ENCODE measurements at places on chromosomes 6 and 20. TPM values are rescaled to one million over a fixed set of nuclear protein-coding genes. Genes with fewer than 3 reads are reported as not detected.

The TRDN gene
- total RNA-seq: not detected

The ZNF512B gene
- 10.5 TPM for total RNA-seq

The GJA1 gene
- total RNA-seq: 83.6 TPM

The OPRM1 gene
- 0.42 TPM for total RNA-seq

The FHL5 gene
- not detected for total RNA-seq

The OTOR gene
- not detected for total RNA-seq

The FBXO30 gene
- total RNA-seq: 5.1 TPM

The C6orf15 gene
- 0.35 TPM for total RNA-seq

The DDX39B gene
- total RNA-seq: 291 TPM

The UBD gene
- total RNA-seq: not detected

The PCSK2 gene
- total RNA-seq: not detected

The COL9A1 gene
- not detected for total RNA-seq

The UBE2V1 gene
- total RNA-seq: 96.8 TPM

The PPIL6 gene
- total RNA-seq: 2.0 TPM

The KAT14 gene
- 11.2 TPM for total RNA-seq

The C20orf141 gene
- total RNA-seq: not detected

The F13A1 gene
- not detected for total RNA-seq

The PAK5 gene
- 0.14 TPM for total RNA-seq

The EFHC1 gene
- 2.6 TPM for total RNA-seq

The ADGRB3 gene
- not detected for total RNA-seq

The HMGN3 gene
- total RNA-seq: 73.1 TPM

The SMPD2 gene
- total RNA-seq: 14.7 TPM

The PROCR gene
- total RNA-seq: 97.8 TPM

The PAK1IP1 gene
- 20.2 TPM for total RNA-seq

The GSTA5 gene
- not detected for total RNA-seq

The RPL10A gene
- total RNA-seq: 1,937 TPM

The MBOAT1 gene
- 1.8 TPM for total RNA-seq

The LGSN gene
- not detected for total RNA-seq

The WFDC12 gene
- not detected for total RNA-seq

The CCN6 gene
- total RNA-seq: 0.14 TPM

The TPX2 gene
- total RNA-seq: 62.2 TPM

The RCAN2 gene
- total RNA-seq: not detected

The LY6G6C gene
- total RNA-seq: 1.5 TPM

The ADGRG6 gene
- total RNA-seq: 20.6 TPM

The ERVFRD-1 gene
- not detected for total RNA-seq

The SLA2 gene
- total RNA-seq: not detected

The C6orf58 gene
- not detected for total RNA-seq

The TRIM39 gene
- total RNA-seq: 12.5 TPM
